ENCODE measurements at places on chromosomes 7 and 10.

DNA sequence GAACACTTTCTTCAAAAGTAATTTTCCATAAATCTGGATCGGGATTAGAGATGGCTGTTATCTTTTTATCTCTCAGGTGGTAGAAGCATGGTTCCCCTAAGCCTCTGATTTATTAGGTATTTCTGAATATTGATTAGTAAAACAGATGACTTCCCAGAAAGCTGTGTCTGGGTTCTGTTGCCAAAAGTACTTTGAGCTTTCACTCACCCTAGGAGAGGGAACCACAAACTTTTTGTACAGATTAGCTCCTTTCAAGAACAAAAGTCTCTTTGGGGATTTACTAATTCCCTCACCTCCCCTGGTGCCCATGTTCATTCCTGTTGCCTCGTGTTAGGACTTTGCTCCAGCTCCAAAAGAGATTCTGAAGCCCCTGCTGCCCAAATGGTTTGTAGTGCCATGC, 46.7 kb upstream of the STRIP2 start:
- DNase-seq: no peak

DNA sequence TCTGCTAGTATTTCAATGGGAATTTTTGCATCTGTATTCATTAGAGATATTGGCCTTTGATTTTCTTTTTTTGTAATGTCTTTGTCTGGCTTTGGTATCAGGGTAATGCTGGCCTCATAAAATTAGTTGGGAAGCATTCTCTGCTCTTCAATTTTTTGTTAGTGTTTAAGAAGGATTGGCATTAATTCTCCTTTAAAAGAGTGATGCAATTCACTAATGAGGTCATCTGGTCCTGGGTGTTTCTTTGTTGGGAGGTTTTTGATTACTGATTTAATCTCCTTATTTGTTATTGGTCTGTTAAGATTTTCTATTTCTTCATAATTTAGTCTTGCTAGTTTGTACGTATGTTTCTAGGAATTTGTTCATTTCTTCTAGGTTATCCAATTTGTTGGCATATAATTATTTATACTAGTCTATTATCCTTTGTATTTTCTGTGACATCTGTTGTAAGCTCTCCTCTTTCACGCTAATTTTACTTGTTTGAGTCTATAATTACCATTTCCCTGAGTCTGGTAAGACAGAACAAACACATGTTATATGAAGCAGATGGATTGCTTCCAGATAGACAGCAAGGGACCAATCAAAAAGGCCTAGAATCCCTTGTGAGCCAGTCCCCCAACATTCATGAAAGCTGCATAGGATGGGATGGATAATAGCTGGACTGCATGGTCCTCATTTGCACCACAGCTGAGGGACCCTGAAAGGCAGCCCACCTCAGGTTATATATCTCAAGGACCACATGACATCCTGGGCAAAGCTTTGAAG, 54.4 kb downstream of the MTPAP start:
- DNase-seq: no peak

DNA sequence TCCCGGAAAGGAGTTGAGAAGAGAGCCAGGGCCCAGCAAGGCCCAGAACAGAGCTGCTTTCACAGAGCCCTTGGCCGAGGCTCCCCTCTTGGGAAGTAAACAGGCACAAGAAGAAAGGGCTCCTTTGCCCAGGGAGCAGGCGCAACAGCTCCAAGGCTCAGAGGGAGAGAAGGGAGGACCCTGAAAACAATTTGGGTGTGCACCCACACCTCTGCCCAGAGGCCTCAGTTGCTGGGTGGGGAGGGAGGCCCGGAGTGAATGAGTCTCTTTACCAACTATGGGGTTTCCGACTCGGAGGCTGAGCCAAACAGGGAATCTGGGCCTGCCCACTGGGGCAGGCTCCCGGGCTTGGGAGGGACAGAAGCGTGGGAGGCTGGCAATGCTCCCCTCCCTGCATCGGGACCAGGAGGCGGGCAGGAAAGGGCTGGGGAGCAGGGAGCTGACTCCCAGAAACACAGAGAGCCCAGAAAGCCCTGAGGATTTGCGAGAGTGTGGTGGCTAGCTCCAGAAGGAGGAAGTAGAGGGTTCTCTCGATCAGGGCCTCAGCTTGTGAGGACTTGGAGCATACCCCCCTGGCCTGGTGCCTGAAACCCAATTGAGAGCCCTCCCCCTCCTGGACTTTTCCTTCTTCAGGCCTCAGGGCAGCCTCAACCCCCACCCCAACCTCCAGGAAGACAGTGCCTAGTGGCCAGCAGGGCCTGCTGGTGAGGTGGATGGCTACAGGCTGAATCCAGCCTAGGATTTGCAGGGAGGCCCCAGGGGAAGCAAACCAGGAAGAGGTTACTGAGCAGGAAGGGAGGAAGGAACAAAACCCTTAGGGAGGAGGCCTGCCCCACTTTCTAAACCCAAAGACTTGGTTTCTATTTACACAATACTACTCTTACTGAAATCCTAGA, 6.2 kb downstream of the C10orf105 start:
- DNase-seq: no peak

- no peak for DNase-seq
These were observed 218.0 kb downstream of the WDR37 start for GRCh38 chr10:1274111-1274661.

DNA sequence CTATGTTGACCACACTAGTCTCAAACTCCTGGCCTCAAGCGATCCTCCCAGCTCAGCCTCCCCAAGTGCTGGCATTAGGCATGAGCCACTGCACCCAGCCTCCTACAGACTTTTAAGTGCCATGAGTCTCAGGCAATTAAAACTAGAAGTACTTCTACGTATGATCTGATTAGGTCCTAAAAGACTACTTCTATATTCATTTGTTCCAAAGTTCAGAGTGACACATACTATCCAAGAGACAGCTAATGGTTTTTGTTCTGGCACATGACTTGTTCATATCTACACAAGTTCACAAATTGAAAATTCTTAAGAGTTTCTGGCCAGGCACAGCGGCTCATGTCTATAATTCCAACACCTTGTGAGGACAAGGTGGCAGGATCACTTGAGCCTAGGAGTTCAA, 11.7 kb downstream of the ARHGAP19 start:
- DNase-seq: no peak

- no peak for DNase-seq
These were observed 202.8 kb downstream of the BAMBI start for GRCh38 chr10:28879875-28880682.

DNA sequence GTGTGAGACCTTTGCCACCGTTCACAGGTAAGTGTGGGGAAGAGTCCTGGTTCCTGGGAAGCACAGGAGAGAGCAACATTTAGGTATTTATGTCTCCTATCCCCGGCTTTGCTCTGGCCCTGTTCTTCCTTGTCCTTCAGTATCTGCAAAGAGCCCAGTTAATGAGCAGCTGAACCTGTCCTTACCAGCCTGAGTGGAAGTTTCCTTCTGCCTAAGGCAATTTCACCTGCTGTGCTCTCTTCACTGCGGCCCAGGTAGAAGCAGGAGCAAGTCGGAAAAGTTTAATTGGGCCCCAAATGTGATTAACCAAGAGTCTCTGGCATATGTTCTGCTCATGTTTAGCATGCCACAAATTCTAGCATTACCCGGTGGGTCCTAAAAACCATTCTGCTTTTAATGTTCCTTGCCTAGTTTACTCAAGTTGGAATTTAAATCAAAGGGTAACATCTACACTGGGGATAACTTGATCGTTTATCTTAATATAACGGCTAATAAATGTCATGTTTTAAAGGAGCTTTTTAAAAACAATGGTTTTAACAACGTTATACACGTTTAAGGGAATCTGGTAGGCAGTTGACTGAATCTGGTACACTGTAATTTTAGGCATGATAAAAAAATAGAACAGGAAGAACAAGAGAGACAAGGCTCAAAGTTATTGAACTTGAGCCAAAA, 817.1 kb downstream of the TYW1 start:
- no peak for DNase-seq

DNA sequence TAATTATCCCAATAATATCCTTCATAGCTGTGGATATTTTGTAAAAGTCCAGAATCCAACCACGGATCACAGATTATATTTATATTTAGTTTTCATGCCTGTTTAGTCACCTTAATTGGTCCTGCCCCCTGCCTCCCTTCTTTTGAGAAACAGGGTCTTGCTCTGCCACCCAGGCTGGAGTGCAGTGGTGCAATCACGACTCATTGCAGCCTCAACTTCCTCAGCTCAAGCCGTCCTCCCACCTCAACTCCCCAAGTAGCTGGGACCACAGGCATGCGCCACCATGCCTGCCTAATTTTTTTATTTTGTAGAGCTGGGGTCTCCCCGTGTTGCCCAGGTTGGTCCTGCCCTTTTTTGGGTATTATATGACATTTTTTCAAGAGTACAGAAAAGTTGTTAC, 129.4 kb downstream of the KAT6B start:
- DNase-seq: no peak

GRCh38 chr10:121664671-121665070, 66.4 kb upstream of the FGFR2 start:
- DNase-seq: no peak

GRCh38 chr10:7567911-7568620, 98.7 kb downstream of the ITIH5 start:
- DNase-seq: no peak

- DNase-seq: no peak
These were observed 43.3 kb downstream of the GPR37 start for GRCh38 chr7:124722292-124722691.

GRCh38 chr7:37908221-37908788, 8.3 kb downstream of the SFRP4 start:
- no peak for DNase-seq

DNA sequence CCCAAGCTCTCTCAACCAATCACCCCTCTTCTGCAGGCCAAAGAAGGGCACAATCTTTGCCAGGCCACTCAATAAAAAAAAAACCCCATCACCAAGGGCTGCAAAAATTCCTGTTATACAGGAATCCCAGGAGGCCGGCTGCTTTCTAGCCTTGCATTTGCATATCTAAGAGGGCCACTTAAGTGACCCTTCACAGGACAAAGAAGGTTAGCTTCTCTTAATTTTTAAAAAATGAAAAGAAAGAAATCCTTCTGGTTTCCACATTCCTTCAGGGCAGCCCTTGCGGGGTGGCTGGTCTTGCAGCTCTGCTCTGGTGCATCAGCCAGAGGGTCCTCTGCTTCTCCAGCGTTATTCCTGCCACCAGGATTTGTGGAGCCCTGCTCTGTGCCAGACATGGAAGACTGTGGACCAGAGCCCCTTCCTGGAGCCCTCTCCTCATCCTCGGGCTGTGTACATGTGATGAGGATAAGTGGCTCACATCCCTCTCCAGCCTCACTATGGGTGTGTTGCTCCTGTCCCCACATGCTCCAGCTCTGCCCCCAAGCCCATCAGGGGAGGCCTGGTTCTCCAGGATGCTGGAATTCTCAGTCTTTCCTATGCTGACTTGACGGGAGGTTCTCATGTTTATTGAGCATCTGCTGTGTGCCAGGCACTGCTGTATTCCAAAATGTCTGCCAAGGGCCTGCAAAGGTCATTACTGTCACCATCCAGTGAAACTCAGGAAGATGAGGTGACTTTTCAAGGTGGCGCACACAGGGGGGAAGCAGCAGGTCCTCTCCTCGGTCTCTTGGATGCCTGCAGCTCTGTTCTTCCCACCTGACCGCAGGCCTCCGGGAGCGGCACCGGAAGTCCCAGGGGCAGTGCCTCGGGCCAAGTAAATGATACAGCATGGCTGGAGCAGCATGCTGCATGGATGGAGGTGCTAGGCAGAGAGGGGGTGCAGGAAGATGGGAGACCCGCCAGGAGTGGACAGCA, 67.7 kb downstream of the ARHGAP22 start:
- no peak for DNase-seq

DNA sequence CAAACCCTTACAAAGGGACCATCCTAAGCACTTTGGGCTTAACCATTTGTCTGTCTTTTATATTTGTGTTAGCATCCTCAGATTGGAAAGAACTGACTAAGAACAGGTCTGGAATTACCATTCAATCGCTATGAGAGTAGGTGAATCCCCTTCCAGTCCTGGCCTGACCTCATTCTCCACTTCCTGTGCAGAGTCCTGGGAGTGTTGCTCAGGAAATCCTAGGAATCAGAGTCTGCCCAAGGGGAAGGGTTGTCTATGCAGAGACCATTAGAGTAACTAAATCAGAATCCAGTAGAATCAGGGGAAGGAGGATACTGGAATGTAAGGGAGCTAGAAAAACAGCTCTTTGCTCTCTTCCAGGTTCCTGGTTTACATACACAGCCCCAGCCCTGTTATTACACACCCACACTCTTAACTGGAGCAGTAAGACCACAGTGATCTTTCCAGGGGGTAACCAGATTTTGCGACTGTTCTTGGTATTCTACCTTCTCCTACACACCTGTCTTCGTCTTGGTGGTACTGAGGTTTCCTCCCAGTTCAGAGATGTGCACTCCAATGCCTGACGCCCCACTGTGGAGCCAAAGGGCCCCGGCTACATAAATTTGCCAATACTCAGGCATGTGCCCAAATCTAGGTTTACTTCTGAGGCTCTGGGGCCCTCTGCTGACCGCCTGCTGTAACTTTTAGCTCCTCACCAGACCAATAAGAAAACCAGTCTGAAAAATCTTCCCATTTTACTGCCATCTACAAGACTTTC, 103.7 kb downstream of the RNF216 start:
- no peak for DNase-seq

DNA sequence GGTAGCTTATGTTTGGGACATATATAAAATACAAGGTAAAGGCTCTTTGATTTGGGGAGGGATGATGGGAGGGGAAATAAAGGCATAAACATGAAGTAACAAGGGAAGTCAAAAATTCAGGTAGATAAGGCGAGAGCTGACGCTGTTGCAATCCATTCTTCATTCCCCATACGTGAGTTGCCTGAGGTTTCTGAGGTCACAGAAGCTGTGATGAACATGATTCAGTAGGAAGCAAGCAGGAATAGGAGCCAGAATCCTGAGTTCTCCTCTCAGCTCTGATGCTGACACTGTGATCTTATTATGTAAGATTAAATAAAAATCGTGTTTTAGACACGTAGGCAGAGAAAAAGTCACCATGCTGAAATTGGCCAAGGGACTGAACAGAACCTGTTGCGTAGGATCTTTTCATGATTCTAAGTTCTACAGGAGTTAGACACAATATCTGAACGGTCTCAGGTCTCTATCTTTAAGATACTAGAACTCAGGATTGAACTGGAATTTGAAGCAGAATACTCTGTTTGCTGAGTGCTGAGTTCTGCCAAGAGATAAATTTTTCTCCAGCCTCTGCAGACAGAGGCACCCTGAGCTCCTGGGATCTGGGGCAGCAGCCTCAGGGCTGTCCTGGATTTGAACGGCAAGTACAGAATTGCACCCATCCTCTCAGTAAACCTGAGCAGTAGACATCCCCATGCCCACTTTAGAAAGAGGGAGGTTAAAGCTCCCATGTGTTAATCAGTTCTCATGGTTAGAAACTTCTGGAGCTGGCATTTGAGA, 21.0 kb downstream of the KLF6 start:
- DNase-seq: no peak

GRCh38 chr7:2044311-2044882, 188.3 kb downstream of the MAD1L1 start:
- no peak for DNase-seq

DNA sequence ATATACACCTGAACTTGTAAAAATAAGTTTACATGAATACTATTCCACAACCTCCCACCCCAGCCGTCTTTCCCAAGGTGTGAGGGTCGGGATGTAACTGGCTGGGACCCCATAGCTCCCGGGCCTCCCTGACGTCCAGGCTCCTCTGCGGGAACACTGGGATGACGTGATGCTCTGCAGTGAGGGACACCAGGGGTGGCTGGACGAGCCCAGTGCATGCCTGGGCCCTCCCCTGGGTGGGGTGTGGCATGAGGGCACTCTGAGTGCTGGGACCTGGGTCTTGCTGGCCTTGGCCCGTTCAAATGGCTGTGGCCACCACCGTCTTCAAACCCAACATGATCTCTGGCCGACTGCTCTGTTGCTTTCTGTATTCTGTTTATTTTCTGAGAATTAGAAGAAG, 182.4 kb downstream of the DNAJB6 start:
- no peak for DNase-seq

- DNase-seq: no peak
These were observed 293.3 kb upstream of the KLF14 start for GRCh38 chr7:131027287-131027773.

Data from stimulated activated CD8-positive, alpha-beta memory T cell treated with anti-CD3 and anti-CD28 coated beads, Interleukin-2, amount 100 ng/mL, for 1 hour (primary cell).